ENCODE measurements at places on chromosomes 11 and 22.

DNA sequence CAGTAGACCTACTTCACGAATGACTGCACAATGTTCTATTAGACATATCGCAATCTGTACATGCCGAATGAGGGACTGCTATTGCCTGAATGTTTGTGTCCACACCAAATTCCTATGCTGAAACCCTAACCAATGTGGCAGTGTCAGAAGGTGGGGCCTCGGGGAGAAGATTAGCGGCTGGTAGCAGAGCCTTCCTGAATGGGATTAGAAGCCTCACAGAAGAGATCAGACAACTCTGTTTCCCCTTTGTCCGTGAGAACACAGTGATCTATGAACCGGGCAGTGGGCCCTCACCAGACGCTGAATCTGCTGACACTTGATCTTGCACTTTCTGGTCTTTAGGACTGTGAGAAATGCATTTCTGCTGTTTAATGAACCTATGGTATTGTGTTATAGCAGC, 33.1 kb downstream of the LRFN4 start:
- no peak for DNase-seq

- no peak for DNase-seq
Observed at GRCh38 chr11:110711448-110711775, 825 bp downstream of the ARHGAP20 start.

DNA sequence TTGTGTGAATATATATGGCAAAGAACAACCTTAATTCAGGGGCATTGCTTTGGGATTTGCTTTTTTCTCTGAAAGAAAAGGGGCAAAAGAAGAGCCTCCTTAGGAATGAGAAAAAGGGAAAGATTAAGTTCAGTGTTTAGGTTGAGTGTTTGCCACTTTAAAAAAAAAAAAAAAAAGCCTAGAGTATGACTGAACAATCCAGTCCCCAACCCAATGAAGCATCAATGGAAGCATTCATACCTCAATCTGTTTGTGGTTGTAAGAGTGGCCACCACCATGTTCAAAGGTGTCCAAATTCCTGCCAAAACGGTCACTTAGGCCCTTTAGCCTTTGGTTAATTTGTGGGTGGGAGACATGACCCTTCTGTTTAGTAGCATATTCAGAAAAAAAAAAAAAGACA, 260.6 kb downstream of the SOX6 start:
- DNase-seq = no peak

DNA sequence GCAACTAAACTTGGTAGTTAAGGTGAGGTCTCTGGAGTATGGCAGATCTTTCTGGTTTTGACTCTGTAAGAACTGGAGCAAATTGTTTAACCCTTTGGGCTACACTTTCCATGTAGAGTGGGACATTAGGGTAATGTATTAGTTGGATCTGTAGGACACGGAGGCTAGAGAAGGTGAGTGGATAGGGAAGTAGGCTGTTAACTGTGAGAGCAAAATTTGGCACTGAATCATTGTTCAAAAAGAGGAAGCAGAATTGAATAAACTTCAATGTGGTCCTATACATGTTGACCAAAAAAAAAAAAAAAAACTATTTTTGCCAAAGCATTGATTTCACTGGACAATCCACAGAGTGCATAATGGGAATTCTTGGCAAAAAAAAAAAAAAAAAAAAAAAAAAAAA, 370.2 kb upstream of the CHORDC1 start:
- no peak for DNase-seq

GRCh38 chr22:41857155-41857859, 24.4 kb downstream of the SREBF2 start:
- no peak for DNase-seq

DNA sequence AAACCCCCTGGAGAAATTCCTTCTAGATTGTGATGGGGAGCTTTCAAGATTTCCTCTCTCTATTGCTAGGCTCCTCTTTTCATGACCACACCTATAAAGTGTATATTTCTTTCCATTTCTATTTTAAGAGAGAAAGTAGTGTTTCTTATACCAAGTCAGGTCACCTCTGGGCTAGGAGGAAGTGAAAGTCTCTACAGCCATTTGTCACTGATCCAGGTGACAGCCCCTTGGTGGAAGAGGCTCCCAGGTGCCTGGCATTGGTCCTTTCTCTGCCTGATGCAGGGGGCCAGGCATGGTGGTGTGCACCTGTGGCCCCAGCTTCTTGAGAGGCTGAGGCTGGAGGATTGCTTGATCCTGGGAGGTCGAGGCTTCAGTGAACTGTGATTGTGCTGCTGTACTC, 64.7 kb downstream of the DHCR7 start:
- DNase-seq = no peak

- DNase-seq = no peak
Observed at GRCh38 chr11:84899740-84900139, 727.4 kb downstream of the DLG2 start.

DNA sequence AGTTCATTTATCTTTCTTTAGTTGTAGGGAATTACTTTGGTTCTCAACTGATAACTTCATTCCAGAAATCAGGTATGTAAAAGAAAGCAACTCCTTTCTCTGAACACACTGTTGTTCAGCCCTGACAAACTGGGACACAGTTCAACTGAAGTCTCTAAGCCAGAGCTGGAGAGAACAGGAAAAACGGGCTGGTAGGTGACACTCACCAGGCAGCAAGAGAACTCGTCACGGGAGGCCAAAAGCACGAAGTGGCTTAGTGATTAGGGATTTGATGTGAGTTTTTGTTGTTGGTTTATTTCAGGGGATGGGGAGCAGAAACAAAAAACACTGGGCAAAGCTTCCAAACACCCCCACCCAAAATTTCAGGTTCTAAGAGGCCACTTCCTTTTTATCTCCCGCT, 54.1 kb downstream of the MYH9 start:
- no peak for DNase-seq

- no peak for DNase-seq
Observed at GRCh38 chr11:65903068-65903481, 2.9 kb upstream of the FOSL1 start.

DNA sequence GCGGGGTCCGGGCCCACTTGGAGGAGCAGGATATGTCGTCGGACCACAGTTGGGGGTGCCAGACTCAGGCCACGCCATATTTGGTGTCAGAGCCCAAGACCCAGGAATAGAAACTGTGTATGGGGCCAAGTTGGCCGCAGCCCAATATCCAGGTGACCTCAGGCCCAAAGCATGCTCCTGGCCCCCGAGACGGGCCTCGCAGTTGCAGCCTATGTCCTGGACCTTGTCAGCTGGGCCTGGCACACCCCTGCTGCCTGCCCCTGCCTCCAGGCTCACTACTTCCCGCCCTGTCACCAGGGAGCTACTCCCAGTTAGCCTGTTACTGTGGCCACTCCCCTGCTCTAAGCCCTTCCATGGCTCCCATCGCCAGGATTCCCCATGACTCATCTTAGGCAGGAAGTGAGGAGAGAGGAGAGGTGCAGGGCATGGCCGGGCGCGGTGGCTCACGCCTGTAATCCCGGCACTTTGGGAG, 23.1 kb downstream of the A4GALT start:
- no peak for DNase-seq

DNA sequence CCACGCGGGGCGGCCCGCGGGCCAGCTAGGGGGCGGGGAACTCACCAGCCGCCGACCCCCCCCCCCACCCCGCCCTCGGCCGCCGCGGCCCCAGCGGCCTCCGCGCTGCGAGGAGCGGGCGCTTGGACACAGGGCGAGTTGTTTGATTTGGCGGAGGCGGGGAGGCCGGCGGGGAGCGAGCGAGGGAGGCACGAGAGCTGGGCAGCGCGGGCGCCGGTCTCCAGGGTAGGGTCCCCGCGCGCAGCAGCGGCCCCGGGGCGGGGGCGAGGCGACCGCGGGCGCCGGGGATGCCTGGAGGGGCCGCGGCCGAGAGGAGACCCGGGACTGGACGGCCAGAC, 64.4 kb downstream of the NAV2 start:
- no peak for DNase-seq

GRCh38 chr11:128343135-128343514, 244.2 kb downstream of the ETS1 start:
- no peak for DNase-seq

- DNase-seq = no peak
Observed at GRCh38 chr11:107898270-107898669, 30.0 kb upstream of the RAB39A start.

DNA sequence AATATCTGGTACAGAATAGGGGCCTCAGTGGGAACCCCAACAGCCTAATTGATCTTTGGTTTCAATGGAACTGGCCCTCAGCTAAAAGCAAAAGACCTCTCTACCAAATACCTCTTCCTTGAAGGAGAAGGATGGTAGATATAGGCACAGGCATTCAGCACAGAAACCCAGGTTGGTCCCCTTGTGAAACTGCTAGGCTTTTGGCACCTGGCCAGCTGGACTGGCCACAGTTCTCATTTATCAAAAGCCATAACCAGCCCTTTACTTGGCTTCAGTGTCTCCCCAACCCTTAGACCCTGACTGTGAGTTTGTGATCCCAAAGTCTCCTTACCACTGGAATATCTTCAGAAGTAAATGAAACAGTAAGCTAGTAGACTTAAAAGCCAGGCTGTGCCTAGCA, 152.9 kb downstream of the TENM4 start:
- no peak for DNase-seq

- DNase-seq = no peak
Observed at GRCh38 chr22:33909075-33909458, 11.2 kb downstream of the LARGE1 start.

GRCh38 chr11:128901653-128902514, 10.7 kb downstream of the KCNJ5 start:
- DNase-seq = no peak

DNA sequence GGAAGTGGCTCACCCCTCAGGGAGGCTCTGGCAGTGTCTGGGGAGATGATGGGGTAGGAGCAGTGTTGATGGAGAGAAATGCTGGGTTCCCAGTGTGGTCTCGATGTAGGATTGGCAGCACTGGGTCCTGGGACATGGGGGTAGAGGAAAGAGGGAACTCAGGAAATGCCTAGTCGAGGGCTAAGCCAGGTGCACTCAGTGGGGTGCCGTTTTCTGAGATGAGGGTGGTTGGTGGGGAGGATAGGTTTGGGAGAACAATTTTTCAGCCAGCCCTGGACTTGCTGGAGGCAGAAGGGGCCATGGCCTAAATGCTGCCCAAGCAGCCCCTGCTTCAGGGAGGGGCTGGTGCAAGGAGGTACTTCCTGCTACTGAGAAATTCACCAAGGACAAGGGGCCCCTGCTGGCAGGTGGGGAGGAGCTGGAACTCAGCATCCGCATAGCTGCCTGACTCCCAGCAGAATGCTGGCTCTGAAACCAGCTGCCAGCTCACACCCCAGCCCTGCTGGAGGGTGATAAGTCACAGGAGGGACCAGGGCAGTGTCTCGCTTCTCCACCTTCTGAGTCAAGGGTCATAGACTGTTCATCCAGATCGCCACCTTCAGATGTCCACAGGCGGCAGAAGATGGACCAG, 6.0 kb downstream of the CCDC157 start:
- no peak for DNase-seq

DNA sequence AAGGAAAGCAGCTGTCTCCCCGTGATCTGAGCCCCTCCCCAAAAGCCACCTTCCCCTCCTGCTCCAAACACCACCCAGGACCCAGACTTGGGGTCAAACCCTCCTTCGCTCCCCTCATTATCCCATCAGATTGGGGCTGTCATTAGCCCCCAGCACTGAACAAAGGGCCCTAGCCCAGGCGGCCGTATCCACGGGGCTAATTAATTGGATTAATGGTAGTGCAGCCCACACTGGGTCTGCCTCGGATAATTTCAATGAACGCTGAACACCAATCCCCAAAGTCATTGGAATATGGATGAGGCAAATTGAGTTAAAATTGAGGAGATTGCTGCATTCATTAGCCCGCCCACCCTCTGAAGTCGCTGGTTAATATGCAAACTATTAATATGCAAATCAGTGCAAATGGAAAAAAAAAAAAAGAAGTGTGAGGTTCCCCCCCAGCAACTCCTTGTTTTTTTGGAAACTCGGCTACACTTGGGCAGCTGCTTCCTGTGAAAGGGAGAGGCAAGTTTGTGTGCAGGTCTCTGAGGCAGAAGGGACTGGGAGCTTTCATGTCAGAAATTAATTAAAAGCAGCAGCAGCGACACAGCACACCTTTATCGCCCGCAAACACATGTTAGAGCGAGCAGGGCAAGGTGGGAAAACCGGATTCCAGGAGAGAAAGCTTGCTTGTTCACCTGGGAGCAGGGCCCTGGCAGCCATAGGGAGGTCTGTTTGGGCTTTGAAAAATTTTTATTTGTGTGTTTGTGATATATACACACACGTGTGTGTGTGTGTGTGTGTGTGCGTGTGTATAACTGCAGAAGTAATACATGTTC, 517.8 kb downstream of the MIAT start:
- no peak for DNase-seq

GRCh38 chr22:17368554-17369438, 464 bp upstream of the CECR2 start:
- peak; percentile 50 for DNase-seq

DNA sequence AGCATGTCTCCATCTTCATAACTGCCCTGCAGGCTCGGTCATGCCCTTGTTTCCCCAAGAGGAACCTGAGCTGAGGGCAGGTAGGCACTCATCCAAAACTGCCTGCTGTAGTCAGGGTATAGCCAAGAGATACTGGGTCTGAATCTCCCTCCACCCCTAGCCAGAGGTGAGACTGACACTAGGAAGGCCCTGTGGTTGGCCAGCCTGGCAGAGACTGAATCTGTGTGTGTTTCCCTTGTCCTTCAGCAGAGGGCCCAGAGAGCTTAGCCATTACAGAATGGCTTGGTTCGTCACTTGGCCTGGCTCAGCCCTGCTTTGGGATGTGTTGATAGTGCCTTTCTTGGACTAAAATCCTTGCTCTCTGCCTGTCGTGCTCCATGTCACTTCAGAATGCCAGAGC, 79.3 kb upstream of the SUSD2 start:
- DNase-seq = no peak

DNA sequence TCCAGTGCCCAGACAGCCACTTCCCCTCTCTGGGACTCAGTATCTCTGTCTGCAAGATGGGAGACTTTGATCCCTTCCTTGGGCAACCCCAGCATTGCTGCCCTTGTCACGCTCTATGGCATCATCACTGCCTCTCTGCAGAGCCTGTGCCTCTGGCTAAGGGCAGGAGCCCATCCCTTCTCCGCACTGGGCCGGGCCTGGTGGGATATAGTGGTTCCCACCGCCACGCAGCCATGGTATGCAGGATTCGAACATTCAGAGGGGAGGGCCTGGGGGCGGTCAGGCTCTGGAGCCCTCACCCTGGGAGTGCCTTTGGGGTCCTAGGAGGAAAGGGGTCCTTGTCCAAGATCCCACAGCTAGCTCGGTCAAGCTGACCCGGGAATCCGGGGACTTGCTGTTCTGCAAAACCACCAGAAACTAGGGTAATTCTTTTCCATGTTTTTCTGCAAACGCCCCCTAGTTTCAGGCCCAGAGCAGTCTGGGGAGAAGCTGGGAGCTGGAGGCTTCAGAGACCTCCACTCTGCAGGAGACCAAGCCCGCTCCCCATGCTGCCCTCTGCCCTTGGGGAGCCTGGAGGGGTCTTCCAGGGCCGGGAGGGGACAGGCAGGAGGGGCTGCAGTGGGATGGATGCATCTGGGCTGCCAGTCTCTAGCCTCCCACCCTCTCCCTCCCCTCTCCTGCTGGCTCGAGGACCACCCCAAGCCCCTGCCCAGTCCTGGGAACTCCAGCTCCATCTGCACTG, 24.4 kb upstream of the CBX7 start:
- no peak for DNase-seq

- no peak for DNase-seq
Observed at GRCh38 chr11:116930177-116930576, 92.8 kb upstream of the APOA1 start.

GRCh38 chr11:96033599-96033998, 109.7 kb upstream of the MTMR2 start:
- DNase-seq = no peak
